ENCODE measurements at places on chromosomes 4 and X.

- DNase-seq = no peak
Measured at GRCh38 chrX:69124108-69124507, 41.1 kb downstream of the PJA1 start.

- no peak for DNase-seq
Measured at GRCh38 chr4:8731364-8731763, 138.8 kb downstream of the CPZ start.

DNA sequence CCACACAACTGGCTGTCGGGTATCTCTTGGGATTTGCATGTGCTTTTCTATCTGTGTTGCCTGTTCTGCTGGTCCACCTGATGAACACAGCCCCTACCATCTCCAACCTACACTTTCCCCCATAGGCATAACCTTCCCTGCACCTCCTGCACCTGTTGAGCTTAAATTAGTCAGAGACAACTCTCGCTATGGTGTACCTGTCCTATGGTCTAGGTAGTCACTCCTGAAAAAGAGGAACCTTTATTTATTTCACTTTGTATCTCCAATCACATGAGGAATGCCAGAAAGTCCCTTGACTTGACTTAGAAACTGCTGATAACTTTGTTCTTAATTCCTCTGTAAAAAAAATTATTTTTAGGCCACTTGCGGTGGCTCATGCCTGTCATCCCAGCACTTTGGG, 338.1 kb downstream of the DHRSX start:
- no peak for DNase-seq

DNA sequence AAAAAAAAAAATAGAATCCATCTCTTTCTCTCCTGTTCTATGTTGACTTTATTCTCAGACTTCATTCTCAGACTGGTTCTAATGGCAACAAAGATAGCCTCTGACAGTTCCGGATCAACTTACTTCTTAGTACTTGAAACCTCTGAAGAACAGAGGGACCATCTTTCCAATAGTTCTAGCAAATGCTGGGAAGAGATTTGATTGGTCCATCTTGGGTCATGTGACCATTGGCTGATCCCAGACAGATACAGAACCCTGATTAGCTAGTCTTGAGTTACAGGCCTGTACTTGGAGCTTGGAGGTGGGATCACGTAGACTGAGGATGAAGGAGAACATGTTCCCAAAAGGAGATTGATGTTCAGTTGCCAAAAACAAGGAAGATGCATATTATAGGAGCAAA, 66.9 kb upstream of the STIM2 start:
- no peak for DNase-seq

GRCh38 chr4:116361790-116362189, 723.6 kb downstream of the TRAM1L1 start:
- no peak for DNase-seq

GRCh38 chr4:149292425-149293007, 523.1 kb downstream of the IQCM start:
- no peak for DNase-seq

DNA sequence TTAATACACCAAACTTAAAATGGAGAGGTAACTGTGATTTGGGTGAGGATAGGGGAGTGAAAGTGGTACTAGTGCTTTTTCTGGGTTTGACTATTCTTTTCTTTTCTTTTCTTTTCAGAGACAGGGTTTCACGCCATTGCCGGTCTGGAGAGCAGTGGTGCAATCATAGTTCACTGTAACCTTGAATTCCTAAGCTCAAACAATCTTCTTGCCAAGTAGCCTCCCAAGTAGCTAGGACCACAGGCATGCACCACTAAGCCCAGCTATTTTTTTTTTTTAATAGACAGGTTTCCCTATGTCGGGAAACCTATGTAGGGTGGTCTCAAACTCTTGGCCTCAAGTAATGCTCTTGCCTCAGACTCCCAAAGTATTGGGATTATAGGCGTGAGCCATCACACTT, 3.0 kb upstream of the ARMCX4 start:
- DNase-seq = no peak

DNA sequence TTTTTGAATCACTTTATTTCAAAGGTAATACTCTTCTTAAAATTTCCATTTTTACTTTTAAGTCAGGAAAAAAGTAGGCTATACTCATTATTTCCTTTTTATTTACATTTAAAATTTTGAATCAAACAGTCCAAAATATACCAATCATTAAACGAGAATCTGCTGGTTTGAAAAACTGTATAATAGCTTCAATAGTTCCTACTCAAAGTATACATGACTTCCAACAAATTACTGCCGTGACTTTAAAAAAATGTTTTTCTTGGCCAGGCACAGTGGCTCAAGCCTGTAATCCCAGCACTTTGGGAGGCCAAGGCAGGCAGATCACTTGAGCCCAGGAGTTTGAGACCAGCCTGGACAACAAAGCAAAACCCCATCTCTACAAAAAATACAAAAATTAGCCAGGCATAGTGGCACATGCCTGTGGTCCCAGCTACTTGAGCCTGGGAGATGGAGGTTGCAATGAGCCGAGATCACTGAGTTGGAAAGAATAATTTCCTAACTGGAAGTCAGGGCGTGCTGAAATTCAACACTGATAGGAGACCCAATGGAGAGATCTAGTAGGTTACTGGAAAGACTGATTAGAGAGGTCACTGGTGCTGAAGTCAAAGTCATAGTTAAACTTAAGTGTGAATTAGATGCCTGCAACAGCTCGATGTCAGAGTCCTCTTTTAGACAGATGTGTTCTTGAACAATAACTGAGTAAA, 9.0 kb downstream of the KLHL8 start:
- no peak for DNase-seq

DNA sequence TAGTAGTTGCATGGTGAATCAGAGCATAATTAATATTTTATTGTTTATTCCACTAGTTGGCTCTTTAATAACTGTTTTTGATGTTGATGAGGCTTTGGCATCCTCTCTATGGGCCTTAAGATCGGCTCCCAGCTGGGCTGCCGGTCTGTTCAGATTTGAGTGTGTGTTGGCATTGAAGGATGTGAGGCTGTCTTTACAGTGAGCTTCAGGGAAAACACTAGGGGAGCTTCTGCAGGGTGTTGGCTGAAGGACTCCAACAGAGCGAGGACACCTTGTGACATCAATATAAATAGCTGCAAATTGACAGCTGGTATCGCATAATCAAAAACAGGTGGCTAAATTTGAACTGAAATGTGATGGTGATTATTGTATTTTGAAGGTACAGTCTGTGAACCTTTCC, 322.0 kb downstream of the FSTL5 start:
- DNase-seq = no peak

- no peak for DNase-seq
Measured at GRCh38 chrX:4944767-4945166, 1231.3 kb upstream of the PRKX start.

DNA sequence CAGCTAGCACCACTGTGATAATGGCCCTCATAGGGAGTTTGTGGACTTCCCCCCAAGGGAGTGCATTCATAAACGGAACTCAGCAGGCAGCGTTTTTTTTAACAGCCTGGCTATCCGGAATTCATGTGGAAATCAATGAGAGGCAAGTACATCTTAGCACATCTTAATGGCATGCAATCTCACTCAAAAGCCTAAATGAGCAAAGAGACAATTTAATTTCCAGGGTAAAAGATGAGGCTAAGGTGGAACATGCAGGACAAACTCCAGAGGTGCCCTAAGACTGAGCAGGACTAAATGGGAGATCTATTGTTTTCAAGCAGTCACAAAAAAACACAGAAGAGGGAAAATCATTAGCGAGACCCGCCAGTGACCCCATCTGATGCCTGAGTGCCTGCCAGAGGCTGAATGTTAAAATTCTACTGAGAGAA, 243.5 kb upstream of the KCNIP4 start:
- no peak for DNase-seq

- no peak for DNase-seq
Measured at GRCh38 chr4:183828125-183828524, 77.0 kb upstream of the STOX2 start.

DNA sequence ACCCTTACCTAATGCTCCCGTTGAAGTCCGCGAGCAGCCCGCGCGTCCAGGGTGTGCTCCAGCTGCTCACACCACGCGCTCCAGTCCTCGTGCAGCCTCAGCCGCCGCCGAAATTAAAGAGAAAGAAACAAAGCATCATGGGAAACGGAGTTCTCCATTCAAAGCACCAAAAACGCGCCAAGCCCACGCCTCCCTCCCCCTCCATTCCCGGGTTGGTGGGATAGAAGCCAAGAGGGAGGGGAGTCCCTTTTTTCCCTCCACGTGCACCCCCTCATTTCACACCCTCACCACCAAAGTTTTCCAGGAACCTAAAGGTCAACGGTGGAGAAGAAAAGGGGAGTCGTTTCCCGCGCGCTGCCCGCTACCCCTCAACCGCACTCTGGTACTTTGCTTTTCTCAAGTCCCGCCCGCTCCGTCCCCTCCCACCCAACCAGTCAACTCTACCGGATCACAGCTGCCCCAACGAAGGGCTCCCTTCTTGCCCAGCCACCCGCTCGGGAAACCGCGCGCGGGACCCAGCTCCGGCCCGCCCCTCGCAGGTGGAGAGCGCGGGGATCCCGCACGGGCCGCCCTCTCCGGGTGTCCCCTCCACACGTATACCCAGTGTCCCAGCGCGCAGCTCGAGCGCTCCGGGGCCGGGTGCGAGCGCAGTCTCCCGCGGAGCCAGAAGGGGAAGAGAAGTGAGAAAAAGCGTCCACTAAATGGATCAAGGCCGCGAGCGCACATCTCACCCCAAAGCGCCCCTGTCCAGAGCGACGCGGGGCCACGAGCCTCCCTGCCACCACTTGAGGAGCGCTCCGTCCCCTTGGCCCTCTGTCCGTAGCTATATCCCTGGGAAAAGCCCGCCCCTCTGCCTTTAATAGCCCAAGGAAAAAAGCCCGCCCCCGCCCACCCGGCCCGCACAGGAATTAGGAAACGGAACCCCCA, 65.1 kb upstream of the CCDC160 start:
- DNase-seq = no peak

DNA sequence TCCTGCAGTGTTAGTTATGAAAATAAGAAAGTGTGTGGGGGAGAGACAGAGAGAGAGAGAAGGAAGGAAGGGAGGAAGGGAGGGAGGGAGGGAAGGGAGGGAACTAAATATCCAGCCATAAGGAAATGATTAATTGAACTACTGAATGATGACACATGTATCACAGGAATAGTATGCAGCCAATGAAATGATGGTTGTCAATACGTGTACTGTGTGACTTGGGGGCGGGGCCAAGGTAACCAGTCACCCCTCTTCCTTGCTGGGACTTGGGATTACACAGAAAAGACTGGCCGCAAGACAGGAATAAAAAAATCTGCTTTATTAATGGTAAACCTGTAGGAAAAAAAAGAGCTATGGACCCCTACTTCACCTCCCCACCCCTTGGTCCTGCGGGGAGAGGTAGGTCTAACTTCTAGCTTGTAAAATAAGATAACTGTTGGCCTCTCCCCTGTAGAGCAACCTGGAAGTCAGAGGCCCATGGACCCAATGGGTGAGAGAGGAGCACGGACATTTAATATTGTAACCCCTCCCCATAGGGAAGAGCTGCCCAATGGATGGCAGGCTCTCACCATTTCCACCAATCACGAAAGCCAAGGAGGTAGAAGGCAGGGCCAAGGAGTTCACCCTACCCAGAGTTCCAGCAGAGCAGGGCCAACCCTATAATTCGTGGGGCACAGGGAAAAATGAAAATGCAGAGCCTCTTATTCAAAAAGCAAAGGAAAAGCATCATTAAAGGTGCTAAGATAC, 7.4 kb downstream of the PPP2R2C start:
- no peak for DNase-seq

All from activated T-helper 1 cell treated with Interleukin-2 at 50 U/mL for 16 hours (primary cell).